ENCODE measurements at places on chromosomes 7 and 10. TPM values are rescaled to one million over a fixed set of nuclear protein-coding genes. Genes with fewer than 3 reads are reported as not detected.

DNA sequence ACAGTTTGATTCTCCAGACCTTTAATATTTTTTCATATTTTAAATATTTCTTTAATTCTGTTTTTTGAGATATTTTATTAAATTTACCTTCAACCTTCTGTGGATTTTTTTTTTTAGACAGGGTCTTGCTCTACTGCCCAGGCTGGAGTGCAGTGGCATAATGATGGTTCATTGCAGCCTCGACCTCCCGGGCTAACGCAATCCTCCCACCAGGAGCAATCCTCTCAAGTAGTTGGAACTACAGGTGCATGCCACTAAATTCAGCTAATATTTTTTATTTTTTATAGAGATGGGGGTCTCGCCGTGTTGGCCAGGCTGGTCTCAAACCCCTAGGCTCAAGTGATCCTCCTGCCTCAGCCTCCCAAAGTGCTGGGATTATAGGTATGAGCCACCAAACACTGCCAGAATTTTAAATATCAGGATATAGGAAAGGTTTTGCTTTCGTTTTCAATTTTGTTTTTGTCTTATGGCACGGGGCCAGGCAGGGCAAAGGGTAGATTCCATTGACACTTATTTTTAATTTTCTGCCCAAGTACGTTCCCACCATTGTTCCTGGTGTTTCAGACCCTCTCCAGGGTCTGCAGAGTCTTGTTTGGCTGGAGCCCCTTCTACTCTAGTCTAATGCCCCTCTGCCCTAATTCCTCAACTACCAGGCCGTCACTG is 1.2 kb downstream of the TACC2 start:
- no peak overlapping the region for H3K4me3 ChIP-seq
- no peak overlapping the region for H3K27ac ChIP-seq
- H3K27me3 ChIP-seq = no peaks in the 10 kb centered on the region
- no peaks in the 10 kb centered on the region for H3K36me3 ChIP-seq

DNA sequence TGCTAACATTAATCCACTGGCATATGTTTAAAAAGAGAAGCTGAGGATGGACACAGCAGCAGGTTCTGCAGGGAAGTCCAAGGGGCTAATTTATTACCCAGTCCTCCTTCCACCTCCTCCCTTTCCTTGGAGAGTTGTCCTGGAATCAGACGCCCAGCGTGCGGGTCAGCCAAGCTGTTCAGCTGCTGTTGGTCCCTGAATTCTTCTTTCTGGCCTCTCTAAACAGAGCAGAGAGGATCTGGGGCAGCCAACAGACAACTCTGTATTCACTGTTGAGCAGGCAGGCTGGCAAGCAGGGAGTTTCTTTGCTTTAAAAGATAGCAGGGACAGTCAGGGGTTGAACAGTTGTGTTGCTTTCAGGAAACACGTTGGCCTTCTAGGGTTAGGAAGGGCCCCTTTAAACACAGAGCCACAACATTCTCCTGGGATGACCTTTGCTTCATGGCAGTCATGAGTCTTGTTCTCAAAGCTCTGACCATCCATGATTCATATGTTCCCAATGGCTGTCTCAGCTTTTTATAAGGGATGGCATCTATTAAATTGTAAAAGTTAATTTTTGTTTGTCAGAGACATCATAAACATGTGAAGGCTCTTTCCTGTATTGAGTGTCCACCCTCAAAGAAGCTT is 217.0 kb downstream of the CREB5 start:
- H3K4me3 ChIP-seq = no peak overlapping the region
- H3K27me3 ChIP-seq = peaks cover 3% of the 10 kb centered on the region

DNA sequence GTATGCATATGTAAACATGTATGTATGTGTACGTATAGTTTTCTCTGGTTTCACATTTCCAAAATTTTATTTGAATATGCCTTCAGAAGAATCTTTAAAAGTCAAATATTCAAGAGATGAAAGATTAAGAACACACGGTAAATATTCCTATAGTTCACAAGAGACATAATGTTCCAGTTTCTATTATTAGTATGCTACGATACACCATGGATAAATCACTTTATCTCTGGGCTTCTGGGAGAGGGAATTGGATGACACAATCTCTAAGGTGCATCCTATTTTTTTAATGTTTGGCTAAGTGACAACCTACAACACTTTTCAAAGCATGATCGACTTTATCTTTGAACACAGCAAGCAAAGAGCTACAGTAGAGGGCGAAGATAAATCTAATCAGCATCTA is 13.8 kb downstream of the TM9SF3 start:
- H3K36me3 ChIP-seq = peaks cover 14% of the 10 kb centered on the region
- H3K4me3 ChIP-seq = no peak overlapping the region
- no peak overlapping the region for H3K27ac ChIP-seq

ARHGEF35 gene
- 2.4 TPM for total RNA-seq

DNA sequence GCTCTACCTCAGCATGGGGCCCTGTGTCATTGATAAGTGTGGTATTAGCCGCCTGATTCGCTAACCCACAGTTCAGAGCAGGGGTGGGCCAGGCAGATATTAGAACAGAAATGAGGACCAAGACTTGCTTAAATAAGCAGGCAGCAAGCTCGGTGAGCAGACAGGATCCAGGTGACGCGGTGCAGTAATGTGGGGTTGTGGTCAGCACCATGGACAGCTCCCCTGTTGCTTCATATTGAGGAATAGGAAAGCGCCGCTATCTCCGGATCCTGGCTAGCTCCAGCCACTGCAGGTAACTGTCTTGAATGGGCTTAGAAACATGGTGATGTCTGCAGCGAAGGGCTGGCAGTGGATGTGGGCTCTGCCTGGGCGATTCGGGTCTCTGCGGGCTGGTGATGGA is 51.3 kb upstream of the GPR26 start:
- H3K36me3 ChIP-seq = no peaks in the 10 kb centered on the region
- peak; percentile 24 for DNase-seq
- no peak overlapping the region for H3K27ac ChIP-seq
- H3K27me3 ChIP-seq = no peaks in the 10 kb centered on the region

PAPOLB gene
- total RNA-seq = 0.14 TPM

LMOD2 gene
- total RNA-seq = not detected

- H3K27ac ChIP-seq = no peak overlapping the region
- H3K27me3 ChIP-seq = no peaks in the 10 kb centered on the region
- no peaks in the 10 kb centered on the region for H3K36me3 ChIP-seq
- H3K4me3 ChIP-seq = no peak overlapping the region
- DNase-seq = no peak
Observed at GRCh38 chr10:71228875-71229675, 16.7 kb downstream of the UNC5B start.

DNA sequence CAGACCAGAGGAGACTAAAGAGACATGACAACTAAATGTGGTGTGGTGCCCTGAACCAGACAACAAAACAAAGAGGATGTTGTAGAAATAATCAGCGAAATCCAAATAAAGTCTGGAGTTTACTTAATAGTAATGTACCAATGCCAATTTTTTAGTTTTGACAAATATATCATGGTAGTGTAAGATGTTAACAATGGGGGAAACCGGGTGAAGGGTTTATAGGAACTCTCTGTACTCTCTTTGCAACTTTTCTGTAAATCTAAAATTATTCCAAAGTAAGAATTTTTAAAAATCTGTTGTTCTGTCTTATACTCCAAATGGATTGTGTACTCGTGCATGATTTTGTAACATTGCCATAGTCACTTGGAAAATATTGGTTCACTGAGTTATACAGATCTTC is 129.3 kb downstream of the CNNM2 start:
- no peak for DNase-seq
- H3K4me3 ChIP-seq = no peak overlapping the region
- no peak overlapping the region for H3K27ac ChIP-seq
- H3K4me1 ChIP-seq = no peaks in the 10 kb centered on the region
- no peaks in the 10 kb centered on the region for H3K27me3 ChIP-seq

- H3K36me3 ChIP-seq = no peaks in the 10 kb centered on the region
- H3K27me3 ChIP-seq = no peaks in the 10 kb centered on the region
- H3K4me3 ChIP-seq = peak overlapping the region; percentile 81
Observed at GRCh38 chr10:74824900-74825370, 1.5 kb upstream of the KAT6B start.

NPC1L1 gene
- 0.10 TPM for total RNA-seq

MMD2 gene
- not detected for total RNA-seq

- H3K4me1 ChIP-seq = no peaks in the 10 kb centered on the region
- H3K36me3 ChIP-seq = no peaks in the 10 kb centered on the region
- DNase-seq = no peak
- no peak overlapping the region for H3K27ac ChIP-seq
- no peaks in the 10 kb centered on the region for H3K27me3 ChIP-seq
Observed at GRCh38 chr10:118990326-118990725, 39.2 kb upstream of the NANOS1 start.

MSMB gene
- total RNA-seq = not detected
